ENCODE measurements at places on chromosomes 6 and 20.

DNA sequence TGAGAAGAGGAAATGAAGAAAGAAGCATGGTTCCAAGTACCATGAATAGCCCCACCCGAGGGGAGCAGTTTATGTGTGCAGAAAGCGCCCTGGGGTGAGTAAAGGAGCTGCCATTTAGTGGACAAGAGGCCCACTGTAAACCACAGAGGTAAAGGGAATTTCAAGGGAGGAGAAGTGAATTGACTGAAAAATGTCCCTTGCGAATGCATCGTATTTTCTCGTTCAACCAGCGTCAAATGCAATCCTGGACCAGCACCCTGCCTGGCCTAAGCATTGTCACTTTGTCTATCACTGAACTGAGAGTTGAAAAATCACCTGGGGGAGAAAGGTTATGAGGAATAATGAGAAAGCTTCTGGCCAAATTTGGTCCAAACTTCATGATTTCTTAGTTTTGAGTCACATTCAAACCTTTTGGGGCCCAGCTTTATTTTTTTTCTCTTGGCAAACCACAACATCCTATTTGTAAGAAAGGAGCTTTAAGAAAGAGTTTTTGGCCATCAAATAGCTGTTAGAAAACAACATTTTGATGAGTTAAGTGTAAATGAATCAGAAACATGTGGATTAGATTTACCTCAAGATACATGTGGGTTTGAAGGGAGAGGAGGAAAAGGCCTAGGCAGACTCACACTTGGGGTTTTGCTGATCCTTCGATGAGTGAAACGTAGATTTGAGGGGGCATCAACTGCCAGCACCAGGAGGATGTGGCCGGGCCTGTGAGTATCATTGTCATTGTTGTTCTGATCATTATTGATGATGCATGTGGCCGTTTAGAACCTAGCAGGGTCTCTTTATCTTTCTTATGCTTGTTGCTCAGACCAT, 214.0 kb downstream of the CLIC5 start:
- DNase-seq: no peak

DNA sequence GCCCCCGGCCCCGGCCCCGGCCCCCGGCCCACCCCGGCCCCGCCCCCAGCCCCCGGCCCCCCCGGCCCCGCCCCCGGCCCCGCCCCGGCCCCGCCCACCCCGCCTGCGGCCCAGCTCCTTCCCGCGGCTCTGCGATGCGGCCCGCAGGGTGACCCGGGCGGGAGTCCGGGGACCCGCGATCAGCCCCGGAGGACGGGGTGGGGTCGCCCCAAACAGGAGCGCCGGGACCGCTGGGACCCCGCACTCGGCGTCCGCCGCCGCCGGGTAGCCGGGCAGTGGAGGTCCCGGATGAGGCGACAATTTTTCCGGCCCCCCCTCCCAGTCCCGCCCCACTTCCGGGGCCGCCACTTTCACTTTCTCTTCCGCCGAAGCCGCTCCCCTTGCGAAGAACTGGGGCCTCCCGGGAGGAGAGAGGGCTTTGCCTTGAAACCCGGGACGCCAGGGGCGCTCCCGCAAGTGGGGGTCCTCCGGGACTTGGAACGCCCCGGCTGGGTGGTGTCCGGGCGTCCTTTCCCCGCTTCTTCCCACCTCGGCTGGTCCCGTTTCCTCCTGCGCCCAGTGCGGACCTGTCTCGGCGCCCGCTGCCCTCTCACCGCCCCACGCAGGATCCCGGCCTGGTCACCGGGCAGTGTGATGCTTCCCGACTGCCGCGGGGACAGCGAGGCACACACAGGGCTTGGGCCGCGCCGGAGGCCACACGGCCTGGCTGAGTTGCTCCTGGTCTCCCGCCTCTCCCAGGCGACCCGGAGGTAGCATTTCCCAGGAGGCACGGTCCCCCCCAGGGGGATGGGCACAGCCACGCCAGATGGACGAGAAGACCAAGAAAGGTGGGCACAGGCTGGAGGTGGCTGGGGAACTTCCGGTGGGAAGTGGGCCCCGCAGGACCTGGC, at the start of gene RBCK1:
Gene RBCK1, plus strand, starts transcription at position 347 of the 890 bp plus-strand sequence. Its CDS starts 459 bp downstream, at position 806.
- DNase-seq: peak; percentile 40

DNA sequence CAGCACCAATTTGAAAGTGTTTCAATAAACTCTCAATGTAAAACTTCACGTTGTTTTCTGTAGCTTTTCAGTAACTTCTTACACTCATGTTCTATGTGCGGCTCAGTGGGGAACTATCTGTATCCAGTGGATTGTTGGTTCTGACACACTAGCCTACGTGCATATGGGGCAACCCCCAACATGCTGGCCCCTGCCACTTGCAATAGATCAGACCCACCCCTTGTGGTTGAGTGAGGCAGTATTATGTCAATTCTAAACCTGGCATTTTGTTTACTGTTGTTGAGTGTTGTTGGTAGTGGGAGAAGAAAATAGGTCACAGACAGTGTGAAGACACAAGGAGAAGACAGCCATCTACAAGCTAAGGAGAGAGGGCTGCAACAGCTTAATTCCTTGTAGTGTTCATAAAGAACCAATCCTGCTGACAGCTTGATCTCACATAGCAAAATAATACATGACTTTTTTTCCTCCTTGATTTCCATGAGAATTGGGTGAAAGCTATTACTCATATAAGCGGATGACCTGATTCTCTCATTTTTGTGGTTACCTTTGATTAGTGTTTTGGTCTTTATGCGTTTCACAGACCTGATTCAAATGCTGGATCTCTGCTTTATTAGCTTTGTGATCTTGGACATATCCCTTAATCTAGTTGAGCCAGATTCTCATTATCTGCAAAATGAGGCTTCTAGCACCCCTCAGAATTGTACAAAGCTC, 320.4 kb downstream of the LAMA2 start:
- no peak for DNase-seq

DNA sequence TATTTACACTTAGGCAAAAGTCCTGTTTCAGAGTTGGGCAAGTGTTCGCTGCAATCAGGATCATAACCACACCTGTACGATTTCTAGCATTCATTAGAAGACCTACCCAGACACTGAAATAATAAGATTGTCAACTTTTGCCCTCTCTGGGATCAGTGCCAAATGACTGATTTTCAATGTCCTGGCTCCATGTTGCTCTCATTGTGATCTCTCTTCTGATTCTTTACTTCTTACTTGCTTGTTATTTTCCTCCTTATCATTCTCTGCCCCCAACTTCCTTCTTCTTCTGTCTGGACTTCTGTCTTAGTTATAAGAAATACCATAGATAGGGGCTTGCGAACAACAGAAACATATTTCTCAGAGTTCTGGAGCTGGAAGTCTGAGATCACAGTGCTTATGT, 94.4 kb upstream of the BMP2 start:
- DNase-seq: no peak

DNA sequence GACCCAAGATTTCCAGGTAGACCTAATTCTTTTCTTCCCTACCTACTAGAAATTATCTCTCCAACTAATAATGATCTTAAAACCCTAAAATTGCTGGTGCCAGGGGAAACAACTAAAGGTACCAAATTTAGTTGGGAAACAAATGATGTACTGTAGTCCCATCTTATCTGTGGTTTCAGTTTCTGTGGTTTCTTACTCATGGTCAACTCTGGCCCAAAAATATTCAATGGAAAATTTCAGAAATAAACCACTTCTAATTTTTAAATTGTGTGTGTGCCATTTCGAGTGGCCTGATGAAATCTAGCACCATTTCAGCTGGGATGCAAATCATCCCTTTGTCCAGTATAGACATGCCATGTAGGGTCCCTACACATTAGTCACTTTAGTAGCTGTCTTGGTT, 475.2 kb upstream of the EPHA7 start:
- no peak for DNase-seq
